GM04503 (cell line): ENCODE measurements at places on chromosomes 13 and 19.
A peak's percentile ranks its signal among the peaks of the same experiment; 100 is the strongest.

DNA sequence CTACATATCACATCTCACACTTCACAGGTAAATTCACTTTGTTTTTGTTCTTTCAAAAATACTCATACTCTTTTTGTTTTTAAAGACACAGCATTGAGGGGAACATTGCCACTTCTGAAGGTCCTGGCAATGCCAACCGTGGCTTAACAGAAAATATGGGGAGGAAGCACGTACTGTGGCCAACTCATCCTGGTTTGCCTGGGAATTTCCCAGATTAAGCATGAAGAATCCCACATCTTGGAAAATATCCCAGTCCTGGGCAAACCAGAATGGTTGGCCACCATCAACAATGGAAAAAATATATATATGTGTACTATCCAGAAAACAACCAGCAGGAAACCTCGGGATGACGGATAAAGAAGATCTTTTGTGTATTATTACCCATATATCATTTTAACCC, 1032.2 kb upstream of the SLC10A2 start:
- DNase-seq: no peak

- peak; percentile 53 for DNase-seq
Measured at GRCh38 chr19:46192992-46193650, 36.4 kb upstream of the IGFL1 start.

- no peak for DNase-seq
Measured at GRCh38 chr13:23833733-23834611, 55.2 kb downstream of the MIPEP start.

DNA sequence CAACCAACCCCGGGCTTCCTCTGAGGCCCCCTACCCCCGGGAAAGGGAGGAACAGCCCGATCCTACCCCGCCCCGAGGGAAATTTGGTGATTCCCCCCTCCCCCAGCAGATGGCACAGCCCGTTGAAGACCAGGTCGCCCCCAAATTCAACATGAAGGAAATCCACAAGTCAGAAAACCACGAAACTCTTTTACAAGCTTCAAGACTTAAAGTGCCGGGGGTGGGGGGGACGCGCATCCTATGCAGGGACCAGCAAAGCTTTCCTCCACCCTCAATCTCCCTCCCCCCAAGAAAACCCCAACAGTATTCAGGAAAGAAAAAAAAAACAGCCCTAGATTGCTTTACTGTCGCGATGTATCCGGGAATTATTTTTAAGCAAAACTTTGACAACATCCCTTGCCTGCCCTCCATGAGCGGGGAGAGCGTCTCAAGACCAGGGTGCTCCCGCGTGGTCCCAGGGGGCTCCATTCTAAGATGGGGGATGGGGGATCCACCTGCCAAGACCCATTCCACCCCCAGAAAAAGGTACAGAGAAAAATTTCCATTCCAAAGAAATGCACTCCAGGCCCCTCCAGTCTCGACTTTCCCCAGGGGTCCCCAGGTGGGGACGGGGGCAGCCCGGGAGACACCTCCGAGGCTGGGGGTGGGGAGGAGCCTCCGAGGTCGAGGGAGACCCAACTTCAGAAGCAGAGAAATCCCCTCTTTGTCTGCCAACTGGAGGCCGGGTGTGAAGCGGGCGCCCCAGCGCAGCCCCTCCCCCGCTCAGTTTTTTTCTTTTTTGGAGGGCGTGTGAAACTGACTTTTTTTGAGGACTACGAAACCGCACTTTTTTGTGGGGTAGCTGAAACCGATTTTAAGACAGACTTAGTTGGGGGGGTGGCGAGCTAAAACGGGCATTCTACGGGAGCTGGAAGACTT, 1.5 kb downstream of the TCF3 start:
- DNase-seq: no peak

DNA sequence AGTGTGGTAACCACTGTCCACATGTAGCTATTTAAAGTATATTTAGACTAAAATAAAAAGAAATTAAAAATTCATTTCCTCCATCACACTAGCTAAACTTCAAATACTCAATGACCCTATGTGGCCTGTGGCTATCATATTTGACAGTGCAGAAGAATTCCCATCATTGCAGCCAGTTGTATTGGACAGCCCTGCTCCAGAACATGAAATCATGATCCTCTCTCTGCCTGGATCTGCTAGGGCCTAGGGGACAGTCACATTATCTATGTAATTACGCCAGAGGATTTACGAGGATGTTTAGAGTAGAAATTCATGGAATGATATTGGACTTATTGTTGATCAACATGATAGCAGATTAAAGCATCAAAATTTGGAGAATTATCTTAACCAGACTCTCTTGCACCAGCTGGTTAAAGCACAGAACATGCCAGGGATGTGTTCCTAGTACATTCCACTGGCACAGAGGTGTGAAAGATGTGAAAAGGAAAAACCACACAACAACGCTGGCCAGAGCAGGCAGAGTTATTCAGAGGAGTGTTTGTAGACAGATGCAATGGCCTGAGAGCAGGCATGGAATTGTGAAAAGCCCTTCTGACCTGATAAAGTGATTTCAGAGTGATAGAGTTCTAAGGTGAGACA, 108.9 kb upstream of the STARD13 start:
- no peak for DNase-seq

DNA sequence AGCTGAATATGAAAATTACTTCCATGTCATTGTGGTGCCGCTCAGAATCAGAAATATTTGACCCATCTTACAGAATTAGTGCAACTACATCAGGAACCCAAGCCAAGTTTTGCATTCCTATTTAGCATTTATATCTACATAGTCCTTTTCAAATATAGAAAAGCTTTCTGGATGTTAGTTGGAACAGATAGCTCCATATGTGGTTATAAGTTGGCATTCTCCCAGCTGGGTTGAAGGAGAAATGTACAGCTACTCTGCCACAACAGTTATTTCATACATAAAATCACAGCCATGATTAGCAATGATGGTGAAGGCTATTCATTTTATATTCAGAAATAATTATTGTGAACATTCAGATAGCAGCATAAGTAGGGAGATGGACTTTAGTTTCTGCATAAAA, 28.2 kb downstream of the HPN start:
- no peak for DNase-seq

GRCh38 chr13:107119989-107120881, 552.3 kb upstream of the ARGLU1 start:
- DNase-seq: no peak

DNA sequence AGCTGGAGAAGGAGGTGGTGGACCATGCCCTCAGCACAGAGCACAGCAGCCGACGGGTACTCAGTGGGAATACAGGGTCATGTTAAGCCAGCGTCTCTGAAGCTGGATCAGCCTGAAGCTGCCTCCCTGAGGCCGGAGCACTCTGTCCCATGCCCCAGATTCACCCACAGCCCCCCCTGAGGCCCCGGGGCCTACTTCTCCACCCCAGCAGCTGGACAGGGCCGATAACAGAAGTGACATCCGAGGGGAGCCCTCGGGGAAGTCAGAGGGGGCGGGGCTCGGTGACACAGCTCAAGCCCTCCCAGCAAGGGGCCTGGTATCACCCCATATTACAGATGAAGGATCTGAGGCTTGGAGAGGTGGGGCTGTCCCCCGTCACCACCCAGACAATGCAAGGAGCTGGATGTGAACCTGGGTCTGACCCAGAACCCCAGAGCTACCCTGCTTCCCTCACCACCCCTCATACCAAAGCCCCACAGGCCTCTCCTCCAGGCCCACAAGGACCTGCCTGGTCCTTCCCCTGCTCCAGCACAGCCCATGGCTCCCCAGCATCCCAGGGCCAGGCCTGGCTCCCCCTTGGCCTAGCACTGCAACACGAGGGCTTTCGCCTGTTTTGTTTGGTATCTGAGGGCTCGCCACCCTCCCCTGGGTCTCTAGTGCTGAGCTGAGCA, 5.7 kb downstream of the R3HDM4 start:
- no peak for DNase-seq

GRCh38 chr13:98175043-98175442, 2.0 kb downstream of the RNF113B start:
- no peak for DNase-seq

DNA sequence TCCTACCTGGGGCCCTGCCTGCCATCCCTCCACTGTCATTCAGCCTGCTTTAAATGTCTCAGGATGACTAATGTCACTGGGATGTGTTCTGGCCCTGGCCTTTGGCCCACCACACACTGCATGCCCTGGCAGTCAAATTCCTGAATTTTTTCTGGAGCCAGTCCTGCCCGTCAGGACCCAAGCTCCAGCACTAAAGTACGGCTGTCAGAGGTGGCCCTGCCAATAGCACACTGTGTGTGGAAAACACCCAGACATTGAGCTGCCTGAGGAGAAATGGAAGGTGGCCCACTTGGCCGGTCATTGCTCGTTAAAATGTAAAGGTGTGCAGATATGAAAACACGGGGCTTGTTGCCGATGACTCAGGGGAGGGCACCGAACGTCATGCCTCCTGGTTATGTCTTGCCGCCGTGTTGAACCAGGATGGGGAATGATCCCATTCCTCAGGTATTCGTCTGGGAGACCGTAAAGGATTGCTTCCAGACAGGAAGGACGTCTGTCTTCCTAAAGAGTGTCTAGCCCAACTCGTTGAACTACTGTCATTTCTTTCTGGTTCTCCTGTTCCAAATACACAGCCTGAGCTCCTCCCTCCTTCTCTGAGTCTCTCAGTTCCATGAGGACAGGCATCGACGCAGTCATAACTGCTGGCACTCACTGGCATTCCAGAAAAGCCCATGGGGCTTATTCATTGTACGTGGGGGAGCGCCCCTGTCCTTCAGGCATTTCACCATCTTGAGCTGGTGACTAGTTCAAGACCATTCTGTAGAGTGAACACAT, 40.6 kb downstream of the COL4A2 start:
- peak; percentile 84 for DNase-seq

DNA sequence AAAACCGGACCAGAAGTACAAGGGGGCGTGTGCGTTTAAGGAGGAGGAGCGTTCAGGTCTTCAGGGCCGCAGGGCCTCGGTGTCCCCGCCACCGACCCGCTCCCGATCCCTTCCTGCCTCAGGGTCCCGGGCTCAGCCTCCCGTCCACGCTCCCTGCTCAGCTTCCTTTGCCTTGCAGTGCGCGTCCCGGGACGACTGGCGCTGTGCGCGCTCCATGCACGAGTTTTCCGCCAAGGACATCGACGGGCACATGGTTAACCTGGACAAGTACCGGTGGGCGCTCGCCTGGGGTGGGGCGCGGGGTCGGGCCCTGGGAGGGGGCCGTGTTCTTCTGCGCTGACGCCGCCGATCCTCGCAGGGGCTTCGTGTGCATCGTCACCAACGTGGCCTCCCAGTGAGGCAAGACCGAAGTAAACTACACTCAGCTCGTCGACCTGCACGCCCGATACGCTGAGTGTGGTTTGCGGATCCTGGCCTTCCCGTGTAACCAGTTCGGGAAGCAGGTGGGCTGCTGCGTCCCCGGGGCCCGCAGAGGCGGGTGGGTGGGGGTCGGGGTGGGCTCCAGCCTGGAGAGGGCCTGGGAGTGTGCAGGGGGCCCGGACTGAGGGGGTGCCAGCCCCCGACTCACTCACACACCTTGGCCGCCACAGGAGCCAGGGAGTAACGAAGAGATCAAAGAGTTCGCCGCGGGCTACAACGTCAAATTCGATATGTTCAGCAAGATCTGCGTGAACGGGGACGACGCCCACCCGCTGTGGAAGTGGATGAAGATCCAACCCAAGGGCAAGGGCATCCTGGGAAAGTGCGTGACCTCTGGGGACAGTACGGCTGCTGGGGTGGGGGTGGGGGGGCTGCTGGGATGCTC, 1.4 kb downstream of the GPX4 start:
- DNase-seq: no peak

- DNase-seq: no peak
Measured at GRCh38 chr19:39218230-39219007, 14.4 kb upstream of the SYCN start.

DNA sequence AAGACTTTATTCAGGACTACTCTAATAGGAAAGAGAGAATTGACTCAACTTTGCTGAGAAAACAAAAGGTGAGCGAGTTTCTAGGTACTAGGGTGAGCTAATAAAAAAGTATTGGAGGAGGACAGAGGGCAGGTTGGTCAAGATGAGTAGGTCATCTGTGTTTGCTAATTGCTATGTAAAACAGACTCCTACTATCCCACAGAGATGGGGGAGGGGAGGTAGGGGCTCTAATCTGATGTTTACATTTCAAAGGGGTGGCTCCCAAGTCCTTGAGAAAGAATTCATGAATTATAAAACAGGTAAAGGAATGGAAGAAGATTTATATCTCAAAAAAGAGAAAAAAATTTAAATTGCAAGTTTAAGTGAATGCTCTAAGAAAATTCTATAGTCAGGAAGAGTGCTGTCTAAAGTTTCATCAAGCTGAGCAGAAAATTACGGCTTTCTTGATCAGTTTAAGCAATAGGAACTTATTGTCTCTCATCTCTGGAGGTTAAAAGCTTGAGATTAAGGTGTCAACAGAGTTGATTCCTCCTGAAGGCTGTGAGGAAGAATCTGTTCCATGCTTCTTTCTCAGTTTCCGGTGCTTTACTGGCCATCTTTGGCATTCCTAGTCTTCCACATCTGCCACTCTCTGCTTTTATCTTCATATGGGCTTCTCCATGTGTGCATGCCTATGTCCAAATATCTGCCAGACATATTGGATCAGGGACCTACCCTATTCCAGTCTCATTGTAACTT, 790.3 kb downstream of the SLITRK5 start:
- DNase-seq: no peak

DNA sequence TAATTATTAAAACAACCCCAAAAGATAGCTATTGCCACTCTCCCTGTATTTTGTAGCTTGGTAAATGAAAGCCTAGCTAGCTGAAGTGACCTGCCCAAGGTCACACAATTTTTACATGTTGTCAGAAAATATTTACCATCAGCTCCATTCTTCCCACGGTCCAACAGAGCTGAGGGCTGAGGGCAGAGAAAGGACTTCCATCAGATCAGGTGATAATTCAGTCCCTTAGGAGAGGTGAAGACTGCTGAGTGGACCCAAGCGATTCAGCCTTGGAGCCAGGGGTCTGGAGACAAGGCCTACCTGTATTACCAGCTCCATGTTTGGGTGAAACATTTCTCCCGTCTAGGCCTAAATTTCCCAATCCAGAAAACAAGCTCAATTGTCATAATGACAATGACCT, 149.5 kb upstream of the TSHZ3 start:
- DNase-seq: no peak

DNA sequence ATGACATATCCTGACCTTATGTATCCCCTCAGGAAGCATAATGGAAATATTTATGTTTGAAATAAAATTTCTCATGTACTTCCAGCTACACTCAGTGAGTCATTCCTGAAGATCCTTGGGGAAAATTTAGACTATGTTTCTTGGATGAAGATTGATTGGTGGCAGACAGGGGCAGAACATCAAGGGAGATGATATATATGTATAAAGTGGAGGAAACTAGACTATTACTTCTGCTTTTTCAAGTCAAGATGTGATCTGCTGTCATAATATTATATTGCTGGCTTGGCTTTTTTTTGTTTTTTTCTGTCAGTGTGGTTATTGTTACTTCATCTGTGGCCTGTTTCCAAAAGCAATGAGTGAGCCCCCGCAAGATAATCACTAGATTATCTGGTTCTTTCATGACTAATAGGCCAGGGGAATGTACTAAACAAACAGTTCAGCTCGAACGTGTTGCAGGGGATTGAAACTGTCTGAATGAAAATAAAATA, 87.2 kb upstream of the TNFSF11 start:
- peak; percentile 9 for DNase-seq
